Fibroblast of the aortic adventitia (primary cell): ENCODE measurements at places on chromosomes 13 and 19. TPM values are rescaled to one million over a fixed set of nuclear protein-coding genes. Genes with fewer than 3 reads are reported as not detected.

Gene MAMSTR
- total RNA-seq = 2.5 and 8.0 TPM in 2 replicates

Gene PRRG2
- 0.27 and 0.57 TPM in 2 replicates for total RNA-seq

Gene SBNO2
- total RNA-seq = 18.5 and 41.2 TPM in 2 replicates

Gene RLN3
- total RNA-seq = not detected in 2 replicates

Gene ANGPTL4
- 4.4 and 22.8 TPM in 2 replicates for total RNA-seq

Gene MLLT1
- 7.8 and 16.6 TPM in 2 replicates for total RNA-seq

Gene MLNR
- total RNA-seq = not detected in 2 replicates

Gene CCNA1
- 0.09 TPM in 1 of 2 replicates, not detected in the other for total RNA-seq

Gene GZMM
- not detected in 2 replicates for total RNA-seq

Gene GNG7
- 0.45 and 0.65 TPM in 2 replicates for total RNA-seq

Gene NCR1
- not detected in 2 replicates for total RNA-seq

Gene NLRP12
- total RNA-seq = not detected in 2 replicates

Gene CHST8
- not detected in 2 replicates for total RNA-seq

Gene TTC9B
- total RNA-seq = not detected in 2 replicates

Gene IQCN
- total RNA-seq = 1.5 and 4.4 TPM in 2 replicates

Gene ARHGEF7
- total RNA-seq = 24.8 and 35.9 TPM in 2 replicates

Gene SIGLECL1
- total RNA-seq = not detected in 2 replicates

Gene CERS4
- 2.1 and 14.1 TPM in 2 replicates for total RNA-seq

Gene NRTN
- total RNA-seq = 0.09 TPM in 1 of 2 replicates, not detected in the other

Gene ZNF729
- not detected in 2 replicates for total RNA-seq

Gene RFX2
- total RNA-seq = 10.7 and 14.2 TPM in 2 replicates

Gene LPAR6
- 0.90 and 11.2 TPM in 2 replicates for total RNA-seq

Gene TMIGD2
- not detected in 2 replicates for total RNA-seq

Gene CPB2
- not detected in 2 replicates for total RNA-seq

Gene ERCC1
- 109 and 111 TPM in 2 replicates for total RNA-seq

Gene KANK2
- total RNA-seq = 398 and 590 TPM in 2 replicates

Gene PRDX2
- total RNA-seq = 66.7 and 163 TPM in 2 replicates

Gene FBN3
- not detected in 2 replicates for total RNA-seq

Gene POP4
- total RNA-seq = 46.5 and 76.6 TPM in 2 replicates

Gene GJB2
- total RNA-seq = 0.18 TPM in 1 of 2 replicates, not detected in the other

Gene TEX29
- not detected in 2 replicates for total RNA-seq

Gene NLRP9
- total RNA-seq = not detected in 2 replicates

Gene RYR1
- under 0.01 TPM in 1 of 2 replicates, not detected in the other for total RNA-seq

Gene RDH8
- not detected in 2 replicates for total RNA-seq

Gene TMC4
- 0.27 and 0.82 TPM in 2 replicates for total RNA-seq

Gene BCAM
- 5.9 and 24.2 TPM in 2 replicates for total RNA-seq

Gene CD22
- not detected in 2 replicates for total RNA-seq

Gene ICAM5
- total RNA-seq = 1.2 and 4.4 TPM in 2 replicates

Gene DZIP1
- total RNA-seq = 20.1 and 37.3 TPM in 2 replicates

Gene EFNB2
- 3.4 and 5.5 TPM in 2 replicates for total RNA-seq

Gene CARM1
- 16.4 and 39.6 TPM in 2 replicates for total RNA-seq

Gene LILRA1
- not detected in 2 replicates for total RNA-seq

Gene KLK4
- not detected in 2 replicates for total RNA-seq

Gene ZNF571
- 2.5 and 5.2 TPM in 2 replicates for total RNA-seq

Gene NKPD1
- total RNA-seq = 0.25 and 0.36 TPM in 2 replicates

Gene ZNF709
- 1.4 and 3.8 TPM in 2 replicates for total RNA-seq

Gene SLC10A2
- not detected in 2 replicates for total RNA-seq

Gene LRRC63
- 0.09 and 0.41 TPM in 2 replicates for total RNA-seq

Gene FFAR1
- not detected in 2 replicates for total RNA-seq

Gene GAPDHS
- total RNA-seq = not detected in 2 replicates
